ENCODE measurements at places on chromosomes 12 and 14.

DNA sequence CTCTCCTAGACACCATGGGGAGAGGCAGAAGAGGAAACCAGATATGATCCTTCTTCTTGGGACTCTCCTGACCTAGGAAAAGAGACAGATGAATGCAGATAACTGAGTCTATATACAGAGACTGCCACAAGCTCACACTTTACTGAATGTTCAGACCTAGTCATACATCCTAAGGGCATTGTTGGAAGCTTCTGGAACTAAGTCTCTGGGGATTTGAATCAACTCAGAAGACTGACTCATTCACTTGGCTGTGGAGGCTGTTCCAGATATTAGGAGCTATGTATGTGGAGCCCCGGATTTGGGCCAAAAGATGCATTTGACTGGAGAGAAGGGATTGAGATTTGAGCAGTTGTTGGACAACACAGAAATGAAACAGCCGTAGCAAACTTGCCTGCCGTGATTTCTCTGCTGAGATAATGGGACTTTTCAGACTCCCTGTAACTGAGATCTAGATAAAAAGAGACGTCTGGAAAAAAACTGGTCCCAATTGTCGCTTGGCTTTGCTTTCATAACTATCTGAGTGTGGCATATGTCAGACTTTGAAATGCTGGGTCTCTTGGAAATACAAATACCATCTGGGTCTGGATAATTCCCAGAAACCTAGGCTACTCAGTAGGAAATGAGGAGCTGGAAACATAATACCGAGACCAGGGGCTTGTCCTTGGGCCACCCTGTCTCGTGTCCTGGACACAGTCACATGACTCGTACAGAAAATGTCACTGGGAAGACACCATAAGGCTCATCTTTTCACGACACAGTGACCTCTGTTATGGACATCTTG, 396.8 kb downstream of the NUAK1 start:
- no peak for DNase-seq

DNA sequence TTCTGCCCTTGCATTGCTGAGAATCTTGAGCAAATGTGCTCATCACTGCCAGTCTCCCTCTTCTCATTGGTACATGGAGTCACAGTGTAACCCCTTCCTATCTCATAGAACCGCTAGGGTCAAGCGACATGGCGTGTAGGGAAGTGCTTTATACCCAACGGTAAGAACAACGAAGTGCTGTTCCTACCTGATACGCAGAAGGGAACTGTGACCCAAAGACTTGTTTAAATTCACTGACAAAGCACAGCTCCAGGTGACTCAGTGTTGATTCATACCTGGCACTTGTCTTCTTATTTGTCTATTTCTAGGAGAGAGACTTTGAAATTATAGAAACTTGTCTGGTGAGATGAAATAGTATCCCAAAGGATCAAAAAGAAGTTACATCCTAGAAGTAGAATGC, 53.7 kb downstream of the FBXL14 start:
- DNase-seq = no peak

DNA sequence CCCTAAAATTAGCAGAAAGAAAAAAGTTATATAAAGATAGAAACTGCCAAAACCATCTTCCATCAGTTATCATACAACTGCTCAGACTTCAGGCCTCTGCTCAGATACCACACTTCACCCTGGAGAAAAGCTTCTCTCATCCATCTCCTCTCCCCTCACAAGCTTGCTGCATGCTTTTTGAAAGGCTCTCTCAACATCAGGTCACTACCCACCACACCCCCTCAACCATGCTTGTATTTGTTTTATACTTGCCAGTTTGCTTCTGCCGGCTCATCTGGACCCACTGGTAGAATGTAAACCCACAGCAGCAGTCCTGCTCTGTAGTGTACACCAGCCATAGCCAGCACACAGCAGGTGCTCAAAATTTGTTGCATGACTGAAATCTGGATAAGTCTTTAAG, 8.8 kb downstream of the PPP1CC start:
- DNase-seq = no peak

- DNase-seq = no peak
Measured at GRCh38 chr12:6784761-6785160, 4.6 kb upstream of the CD4 start.

DNA sequence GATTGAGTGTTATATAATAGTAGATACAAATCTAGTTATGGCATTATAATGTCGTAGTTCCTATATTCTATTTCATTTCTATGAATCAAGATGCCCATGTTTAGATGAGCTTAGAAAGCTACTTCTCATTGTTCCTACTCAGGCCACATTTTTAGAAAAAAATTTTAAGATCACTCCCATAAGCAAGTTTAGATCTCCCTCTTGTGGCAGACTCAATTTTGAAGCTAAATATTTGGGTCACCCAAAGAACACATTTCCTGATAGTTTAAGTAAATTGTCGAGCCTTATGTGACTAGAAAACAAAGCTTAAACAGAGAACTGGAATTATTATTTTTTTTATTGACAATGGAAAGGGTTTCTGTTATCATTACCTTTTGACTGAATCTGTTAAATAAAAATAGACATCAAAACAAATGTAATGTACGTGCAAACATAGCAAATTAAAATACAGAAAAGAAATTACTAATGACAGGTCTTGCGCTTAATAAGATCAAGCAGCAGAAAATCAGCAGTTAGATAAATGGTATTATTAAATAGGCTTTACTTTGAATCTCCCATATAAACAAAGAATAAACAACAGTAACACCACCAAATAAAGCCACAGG, 180.2 kb downstream of the ACSS3 start:
- no peak for DNase-seq

- DNase-seq = no peak
Measured at GRCh38 chr12:68200854-68201253, 24.8 kb downstream of the IL26 start.

GRCh38 chr12:6523708-6524107, 10.6 kb upstream of the GAPDH start:
- DNase-seq = no peak

GRCh38 chr12:44842669-44843068, 33.4 kb downstream of the NELL2 start:
- DNase-seq = no peak

GRCh38 chr14:21169573-21169972, 13.7 kb upstream of the OR5AU1 start:
- DNase-seq = no peak

GRCh38 chr14:29097476-29097875, 330.9 kb downstream of the FOXG1 start:
- no peak for DNase-seq

GRCh38 chr14:104685216-104685997, 4.0 kb upstream of the INF2 start:
- no peak for DNase-seq

- no peak for DNase-seq
Measured at GRCh38 chr12:49138587-49138986, 7.4 kb upstream of the TUBA1B start.

DNA sequence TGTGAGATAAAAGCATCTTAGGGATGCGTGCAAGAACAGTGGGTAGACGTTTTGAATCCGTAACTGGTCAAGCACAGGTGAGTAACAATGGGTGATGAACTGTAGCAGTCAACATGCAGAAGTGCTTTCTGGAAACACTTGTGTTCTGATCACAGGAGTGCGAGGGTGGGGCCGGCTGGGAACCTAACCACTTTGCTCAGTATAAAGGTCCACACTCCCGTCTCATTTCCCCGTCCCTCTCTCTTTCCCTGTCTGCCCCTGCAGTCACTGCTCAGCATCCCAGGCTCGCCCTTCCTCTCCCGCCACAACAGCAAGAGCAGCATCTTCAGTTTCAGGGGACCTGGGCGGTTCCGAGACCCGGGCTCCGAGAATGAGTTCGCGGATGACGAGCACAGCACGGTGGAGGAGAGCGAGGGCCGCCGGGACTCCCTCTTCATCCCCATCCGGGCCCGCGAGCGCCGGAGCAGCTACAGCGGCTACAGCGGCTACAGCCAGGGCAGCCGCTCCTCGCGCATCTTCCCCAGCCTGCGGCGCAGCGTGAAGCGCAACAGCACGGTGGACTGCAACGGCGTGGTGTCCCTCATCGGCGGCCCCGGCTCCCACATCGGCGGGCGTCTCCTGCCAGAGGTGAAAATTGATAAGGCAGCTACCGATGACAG, 127.1 kb downstream of the FIGNL2 start:
- no peak for DNase-seq

- DNase-seq = no peak
Measured at GRCh38 chr14:53796734-53797133, 159.9 kb downstream of the BMP4 start.

DNA sequence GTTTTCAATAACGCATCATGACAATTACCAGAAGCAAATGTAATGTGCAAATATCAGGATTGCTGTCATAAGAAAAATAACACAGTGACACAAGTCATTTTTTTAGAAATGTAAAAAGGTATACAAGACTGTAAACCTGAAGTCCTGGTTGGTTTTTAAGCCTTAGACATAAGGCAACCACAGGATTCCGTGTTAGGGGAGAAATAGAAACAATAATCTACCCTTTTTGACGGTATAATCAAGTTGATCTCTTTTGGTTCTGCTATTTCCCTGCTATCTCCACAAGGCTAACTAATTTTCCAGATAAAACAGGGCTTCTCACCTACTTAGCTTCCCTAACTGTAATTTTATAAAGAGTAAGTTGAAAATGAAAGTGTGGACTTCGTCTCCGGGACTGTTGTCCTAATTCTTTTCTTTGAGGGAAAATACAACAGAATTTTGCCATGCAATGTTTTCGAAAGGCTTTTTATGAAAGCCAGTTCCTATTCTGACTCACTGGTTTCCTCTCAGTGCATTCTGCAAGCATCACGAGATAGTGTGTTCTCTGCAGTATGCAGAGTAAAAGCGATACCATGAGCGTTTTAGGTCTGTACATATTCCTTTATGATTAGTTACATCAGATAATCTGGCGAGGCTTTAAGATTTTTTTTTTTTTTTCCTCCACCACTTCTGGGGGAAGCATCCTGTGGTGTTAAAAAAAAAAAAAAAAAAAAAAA, 10.6 kb downstream of the MYO1H start:
- no peak for DNase-seq

DNA sequence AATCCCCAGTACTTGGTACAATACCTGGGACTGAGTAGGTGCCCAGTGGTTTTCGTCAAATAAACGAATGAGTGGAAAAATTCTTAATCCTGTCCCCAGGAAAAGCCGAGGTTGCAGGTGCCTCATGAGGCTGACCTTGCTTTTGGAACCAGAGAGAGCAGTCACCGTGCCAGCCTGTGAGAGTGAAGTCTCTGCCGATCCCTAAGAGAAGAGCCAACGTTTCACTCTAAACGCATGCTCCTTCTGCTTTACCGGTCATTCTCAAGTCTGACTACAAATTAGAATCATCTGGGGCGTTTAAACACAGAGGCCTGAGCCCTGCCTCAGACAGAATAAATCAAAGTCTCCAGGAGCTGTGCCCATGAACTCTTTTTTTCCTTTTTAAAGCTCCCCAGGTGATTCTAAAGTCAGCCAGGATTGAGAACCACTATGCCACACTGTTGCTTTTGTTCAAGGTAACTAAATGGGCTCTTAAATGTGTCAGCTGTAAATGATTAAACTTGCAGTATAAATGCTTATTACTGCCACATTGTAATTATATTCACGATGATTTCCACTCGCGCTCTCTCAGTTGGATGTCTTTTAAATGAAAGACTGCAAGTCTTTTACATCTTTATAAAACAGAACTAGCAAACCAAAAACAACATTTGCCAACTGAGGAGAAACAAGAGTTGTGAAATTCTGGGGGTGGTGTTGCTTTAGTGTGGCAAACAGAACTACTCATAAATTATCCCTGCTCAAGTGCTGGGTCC, 26.9 kb downstream of the TCP11L2 start:
- no peak for DNase-seq

DNA sequence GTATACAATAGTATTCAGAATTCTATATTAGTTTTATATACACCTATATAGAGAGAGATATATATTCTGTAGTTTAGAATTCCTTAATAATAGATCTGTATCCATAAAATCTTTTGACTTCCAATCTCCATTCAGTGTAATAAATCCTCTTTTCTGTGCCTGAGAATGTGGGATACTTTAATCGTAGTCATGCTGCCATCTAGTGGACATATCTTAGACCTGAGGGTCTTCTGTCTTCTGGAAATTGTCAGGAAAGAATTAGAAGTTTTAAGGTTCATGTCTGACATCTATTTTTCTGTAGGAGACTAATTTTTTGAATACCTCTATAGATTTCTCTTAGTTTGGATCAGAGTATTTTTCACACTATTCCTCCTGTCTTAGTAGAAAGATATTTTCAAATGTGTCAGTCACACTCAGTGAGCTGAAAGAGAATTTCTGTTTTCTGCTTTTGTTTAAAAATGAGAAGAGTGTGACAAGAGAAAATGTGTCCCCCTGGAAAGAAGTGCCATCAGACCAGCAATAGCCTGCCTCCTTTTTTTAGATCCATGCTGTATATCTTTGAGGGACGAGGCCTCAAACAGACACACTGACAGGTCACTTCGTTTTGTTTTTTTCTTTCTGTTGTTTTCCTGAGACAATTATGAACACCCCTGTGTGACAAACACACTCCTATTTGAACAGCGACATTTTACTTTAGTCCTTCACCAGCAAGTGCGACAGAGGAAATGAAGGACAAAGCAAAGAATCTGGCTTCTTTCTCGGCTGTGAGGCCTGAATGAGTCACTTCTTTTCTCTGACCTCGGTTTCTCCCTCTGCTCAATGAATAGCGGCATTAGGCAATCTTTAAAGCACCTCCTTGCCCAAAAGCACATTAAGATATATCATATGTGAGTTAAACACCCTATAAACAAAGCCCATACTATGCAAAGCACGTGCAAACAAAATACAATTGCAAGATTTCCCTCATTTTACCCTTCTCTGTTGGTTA, 96.3 kb downstream of the GALC start:
- no peak for DNase-seq

DNA sequence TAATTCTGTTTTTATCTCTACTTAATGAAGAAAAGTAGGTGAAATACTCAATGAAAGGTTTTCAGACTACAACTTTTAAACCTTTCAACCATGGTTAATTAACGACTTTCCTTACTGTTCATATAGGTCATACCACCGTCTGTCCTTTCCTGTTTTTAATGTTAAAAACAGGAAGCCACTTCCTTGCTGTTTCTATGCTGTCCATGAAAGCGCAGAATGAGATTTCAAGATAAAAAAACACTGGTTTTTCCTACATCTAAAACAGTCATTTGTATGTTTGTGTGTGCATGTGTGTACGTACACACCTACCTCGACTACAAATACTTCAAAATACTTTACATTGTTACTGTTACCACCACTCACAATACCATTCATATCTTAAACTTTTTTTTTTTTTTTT, 27.3 kb downstream of the SPTLC2 start:
- no peak for DNase-seq

- DNase-seq = no peak
Measured at GRCh38 chr14:24392325-24393091, 6.3 kb upstream of the NYNRIN start.

DNA sequence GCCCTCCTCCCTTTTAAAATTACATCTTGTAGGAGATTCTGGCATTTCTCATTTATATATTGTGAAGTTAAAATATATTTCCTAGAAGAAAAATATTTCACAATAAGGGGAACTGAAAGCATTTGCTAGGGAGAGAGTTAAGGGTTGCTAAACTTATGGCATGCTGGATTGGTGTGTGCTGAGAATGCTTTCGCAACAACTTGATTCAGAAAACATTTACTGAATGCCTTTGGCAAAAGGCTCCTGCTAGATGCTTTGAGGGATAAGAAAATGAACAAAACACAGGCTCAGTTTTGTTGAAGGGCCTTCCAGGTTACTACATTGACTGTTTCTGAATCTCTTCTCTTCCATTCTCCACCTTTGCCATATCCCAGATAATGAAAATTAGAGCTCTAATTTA, 67.5 kb downstream of the DIP2B start:
- no peak for DNase-seq
